ENCODE measurements at places on chromosomes 4 and X. TPM values are rescaled to one million over a fixed set of nuclear protein-coding genes. Genes with fewer than 3 reads are reported as not detected.
A peak's percentile ranks its signal among the peaks of the same experiment; 100 is the strongest.

DNA sequence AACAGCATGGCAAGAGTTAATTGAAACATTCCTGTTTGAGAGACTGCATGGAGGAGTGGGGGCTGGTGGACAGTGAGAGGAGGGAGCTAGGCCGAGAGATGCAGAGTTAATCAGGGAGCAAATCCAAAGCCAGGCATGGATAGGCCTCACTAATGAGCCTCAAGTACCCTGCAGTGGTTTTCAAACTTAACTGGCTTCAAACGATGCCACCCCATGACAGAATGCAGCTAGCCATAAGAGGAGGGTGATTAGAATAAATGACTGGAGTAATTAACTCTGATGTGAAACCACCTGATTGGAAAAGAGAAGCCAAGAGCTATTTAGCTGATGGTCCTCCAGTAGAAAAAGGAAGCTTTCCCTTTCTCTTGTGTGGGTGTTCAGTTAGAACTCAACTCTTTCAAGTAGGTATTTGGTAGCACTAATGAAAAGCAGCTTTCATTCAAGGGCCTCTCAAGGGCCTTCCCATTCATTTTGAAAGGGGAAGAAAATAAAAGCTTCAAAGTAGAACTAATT lies 215.4 kb upstream of the MAB21L2 start:
- no peaks in the 10 kb centered on the region for H3K36me3 ChIP-seq
- no peak for DNase-seq
- no peak overlapping the region for H3K4me3 ChIP-seq

DNA sequence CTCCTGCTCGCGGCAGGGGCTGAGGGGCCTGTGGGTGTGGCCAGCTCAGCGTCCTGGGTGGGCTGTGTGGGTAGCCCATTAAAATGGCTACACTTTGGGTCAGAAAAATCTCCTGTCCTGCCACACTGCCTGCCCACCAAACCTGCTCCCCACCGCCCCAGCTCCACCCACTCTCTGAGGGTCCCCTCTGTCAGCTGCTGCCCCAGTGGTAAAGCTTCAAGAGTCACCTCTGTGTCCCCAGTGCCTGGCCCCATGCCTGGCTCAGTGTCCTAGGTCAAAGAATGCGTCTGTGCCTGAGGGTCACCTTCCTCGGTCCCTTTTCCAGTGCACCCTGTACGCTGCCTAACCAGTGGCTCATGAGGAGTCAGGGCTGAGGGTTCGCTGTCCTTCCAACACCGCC lies 24.9 kb upstream of the TADA2B start:
- H3K27ac ChIP-seq = no peak overlapping the region
- H3K4me3 ChIP-seq = no peak overlapping the region
- H3K27me3 ChIP-seq = no peaks in the 10 kb centered on the region
- DNase-seq = no peak
- no peaks in the 10 kb centered on the region for H3K4me1 ChIP-seq

DNA sequence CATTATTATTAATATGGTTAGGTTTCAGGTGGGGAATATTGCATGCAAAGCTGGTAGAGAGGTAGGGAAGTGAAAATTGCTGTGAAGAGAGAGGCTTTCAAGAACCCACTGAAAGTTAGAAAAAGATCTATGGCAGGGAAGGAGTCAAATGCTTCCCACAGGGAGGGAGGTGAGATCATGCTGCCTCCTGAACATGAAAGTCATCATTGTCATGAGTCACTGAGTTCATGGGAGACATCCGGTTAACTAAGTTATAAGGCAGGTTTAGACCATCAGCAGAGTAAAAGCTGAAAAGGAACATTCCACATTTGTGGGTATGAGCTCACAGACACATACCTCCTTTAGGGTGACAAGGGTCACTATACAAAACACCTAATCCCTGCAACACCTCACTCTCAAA lies 16.2 kb downstream of the GATB start:
- H3K27me3 ChIP-seq = no peaks in the 10 kb centered on the region
- no peaks in the 10 kb centered on the region for H3K36me3 ChIP-seq
- H3K27ac ChIP-seq = no peak overlapping the region
- H3K4me3 ChIP-seq = no peak overlapping the region

MAOB gene
- 9.2 TPM for total RNA-seq

- H3K4me3 ChIP-seq = no peak overlapping the region
- H3K36me3 ChIP-seq = no peaks in the 10 kb centered on the region
- H3K4me1 ChIP-seq = no peaks in the 10 kb centered on the region
- no peaks in the 10 kb centered on the region for H3K27me3 ChIP-seq
- no peak for DNase-seq
These were observed 68.0 kb upstream of the TLR2 start for GRCh38 chr4:153616006-153616555.

- no peak overlapping the region for H3K4me3 ChIP-seq
- no peak overlapping the region for H3K27ac ChIP-seq
- no peak for DNase-seq
These were observed 16.8 kb upstream of the GPR82 start for GRCh38 chrX:41707218-41707617.

- H3K27ac ChIP-seq = peak within 1 kb of the TSS; percentile 91
- no peaks in the 10 kb centered on the region for H3K36me3 ChIP-seq
- peak; percentile 71 for DNase-seq
- H3K27me3 ChIP-seq = no peaks in the 10 kb centered on the region
These were observed at the start of gene G6PD for GRCh38 chrX:154546354-154547244. Gene G6PD (minus strand): TSS chrX:154546846. CDS start chrX:154546155, 691 bp downstream.

DNA sequence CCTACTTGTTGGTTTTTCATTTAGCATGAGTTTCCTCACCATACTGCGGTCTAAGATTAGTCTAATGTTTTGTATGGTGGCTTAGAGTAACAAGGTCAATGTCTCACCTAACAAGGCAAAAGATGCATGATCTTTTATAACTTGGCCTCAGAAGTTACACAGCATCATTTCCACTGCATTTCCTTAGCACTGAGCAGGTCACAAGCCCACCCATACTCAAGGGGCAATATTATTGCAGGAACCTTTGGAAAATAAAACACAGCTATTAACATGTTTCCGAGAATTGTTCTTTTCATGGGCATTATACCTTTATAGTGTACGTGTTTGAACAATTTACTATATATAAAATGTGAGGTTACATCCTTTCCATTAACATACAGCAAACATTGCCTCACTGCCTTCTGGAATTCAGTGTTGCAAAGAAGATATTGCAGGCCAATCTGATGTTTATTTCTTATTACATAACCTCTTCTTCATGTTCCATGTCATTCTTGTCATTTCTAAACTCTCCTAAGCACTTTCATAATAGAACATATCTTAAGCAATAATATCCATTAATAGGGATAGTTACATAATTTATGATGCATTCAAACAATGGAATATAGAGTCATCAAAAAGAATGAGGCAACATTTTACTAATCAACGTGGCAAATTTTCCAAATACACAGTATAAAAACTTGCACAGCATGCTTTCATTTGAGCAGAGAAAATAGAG lies 153.8 kb downstream of the AREG start:
- no peaks in the 10 kb centered on the region for H3K27me3 ChIP-seq
- no peak overlapping the region for H3K27ac ChIP-seq
- no peaks in the 10 kb centered on the region for H3K4me1 ChIP-seq
- no peak for DNase-seq

DNA sequence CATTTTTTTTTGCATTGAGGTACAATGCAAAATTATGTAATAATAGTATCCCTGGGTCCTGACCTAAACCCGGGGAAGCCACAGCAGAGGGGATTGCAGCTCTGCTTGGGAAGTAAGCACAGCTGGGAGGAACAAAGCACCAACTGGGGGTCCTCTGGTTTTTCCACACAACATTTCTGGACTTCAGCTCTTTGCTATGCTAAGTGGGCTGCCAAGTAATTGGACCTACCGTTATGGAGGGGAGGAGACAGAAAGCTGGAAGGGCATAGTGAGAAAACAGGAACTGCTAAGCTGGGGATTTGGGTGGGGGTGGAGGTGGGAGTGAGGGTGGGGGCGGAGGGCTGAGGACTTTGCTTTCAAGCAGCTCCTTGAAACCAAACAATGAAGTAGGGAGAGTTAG lies 183.3 kb downstream of the ZIC3 start:
- DNase-seq = no peak
- no peak overlapping the region for H3K27ac ChIP-seq
- H3K36me3 ChIP-seq = no peaks in the 10 kb centered on the region

GRCh38 chr4:27245216-27245615 lies 384.6 kb downstream of the STIM2 start:
- H3K4me1 ChIP-seq = no peaks in the 10 kb centered on the region
- H3K27me3 ChIP-seq = no peaks in the 10 kb centered on the region
- H3K27ac ChIP-seq = no peak overlapping the region

GRCh38 chr4:84495794-84496261 lies 3.3 kb downstream of the NKX6-1 start:
- no peaks in the 10 kb centered on the region for H3K36me3 ChIP-seq
- peaks cover 20% of the 10 kb centered on the region for H3K4me1 ChIP-seq
- H3K27ac ChIP-seq = no peak overlapping the region

Measured in colonic mucosa (tissue), 4 donors.